ENCODE measurements at places on chromosomes 4 and X.
A peak's percentile ranks its signal among the peaks of the same experiment; 100 is the strongest.

- ATAC-seq: no peak
These were observed 666.2 kb downstream of the KCTD8 start for GRCh38 chr4:43782391-43782790.

DNA sequence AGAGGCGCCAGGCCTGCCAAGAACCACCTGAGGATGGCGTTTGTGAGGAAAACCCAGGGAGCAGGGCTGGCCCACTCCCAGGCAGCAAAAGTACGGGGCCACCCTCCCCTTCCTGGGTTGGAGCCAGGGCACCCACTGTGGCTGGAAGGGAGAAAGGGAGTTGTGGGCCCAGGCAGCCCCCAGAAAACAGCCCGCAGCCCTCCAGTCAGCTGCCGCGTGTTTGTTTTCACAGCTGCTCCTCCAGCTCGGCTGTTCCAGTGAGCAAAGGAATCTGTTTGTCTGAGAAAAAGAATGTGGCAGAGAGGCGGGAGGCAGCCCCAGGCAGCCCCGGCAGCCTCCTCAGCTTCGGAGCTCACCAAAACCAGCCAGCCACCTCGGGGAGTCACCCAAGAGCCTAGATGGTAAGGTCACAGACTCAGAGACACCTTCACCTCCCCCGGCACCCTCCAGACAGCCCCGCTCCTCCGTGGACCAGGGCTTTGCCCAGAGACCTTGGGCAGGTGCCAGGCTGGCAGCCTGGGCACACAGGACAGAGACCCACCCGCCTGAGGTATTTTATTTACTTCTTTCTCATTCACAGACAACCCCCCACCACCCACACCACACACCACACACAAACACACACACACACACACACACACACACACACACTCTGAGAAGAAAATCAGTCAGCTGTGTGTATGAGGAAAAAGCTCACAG lies 338.1 kb downstream of the BCOR start:
- ATAC-seq: peak; percentile 44

- no peak for ATAC-seq
These were observed 3.8 kb upstream of the MMGT1 start for GRCh38 chrX:135977611-135978010.

DNA sequence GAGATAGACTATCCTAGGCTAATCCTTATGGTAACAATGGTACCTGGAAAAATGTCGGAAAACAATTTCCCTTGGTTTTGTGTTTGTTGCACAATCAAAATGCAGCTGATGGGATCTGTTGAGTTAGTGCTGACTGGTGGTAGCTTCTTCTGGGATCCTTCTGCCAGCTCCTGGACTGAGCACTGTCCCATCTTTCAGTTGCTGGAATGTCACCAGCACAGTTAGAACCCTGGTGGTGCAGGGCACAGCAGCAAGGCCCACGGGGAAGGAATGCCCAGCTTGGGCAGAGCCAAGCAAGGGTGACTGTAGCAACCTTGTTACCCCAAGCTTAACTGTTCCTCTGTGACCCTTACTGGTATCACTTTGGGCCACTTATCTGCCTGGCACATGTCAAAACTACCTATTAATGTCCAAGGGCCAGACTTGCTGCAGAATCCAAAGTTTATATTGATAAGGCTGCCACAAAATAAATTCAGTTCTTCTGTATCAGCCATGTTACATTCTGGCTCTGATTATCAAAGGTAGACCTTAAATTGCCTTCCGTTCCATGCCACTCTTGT lies 53.1 kb downstream of the GK start:
- no peak for ATAC-seq

GRCh38 chr4:152020073-152020472 lies 259.3 kb upstream of the GATB start:
- ATAC-seq: no peak

DNA sequence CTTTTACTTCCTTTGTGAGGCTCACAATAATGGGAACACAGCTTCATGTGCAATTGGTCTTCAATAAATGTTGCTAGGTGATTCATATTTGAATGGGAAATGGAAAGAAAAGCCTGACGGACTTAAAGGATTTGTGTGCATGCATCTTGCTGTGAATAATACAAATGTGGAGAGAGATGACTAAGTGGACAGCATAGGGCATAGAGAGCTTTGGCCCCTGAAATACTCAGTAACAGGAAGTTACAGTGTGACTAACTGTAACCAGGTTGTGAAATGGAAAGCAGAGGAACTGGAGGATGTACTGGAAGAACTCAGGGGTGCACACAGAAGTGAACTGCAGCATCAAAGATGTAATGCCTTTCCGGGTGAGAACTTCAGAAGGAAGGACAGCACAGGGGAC lies 206.7 kb downstream of the MGST2 start:
- ATAC-seq: no peak

GRCh38 chrX:153814591-153815315 lies 15.6 kb downstream of the PDZD4 start:
- ATAC-seq: no peak

GRCh38 chrX:46208225-46208854 lies 336.9 kb downstream of the ZNF674 start:
- ATAC-seq: no peak

- ATAC-seq: no peak
These were observed 173.1 kb downstream of the STK32B start for GRCh38 chr4:5224340-5224739.

GRCh38 chr4:12949719-12950490 lies 534.2 kb downstream of the RAB28 start:
- no peak for ATAC-seq

DNA sequence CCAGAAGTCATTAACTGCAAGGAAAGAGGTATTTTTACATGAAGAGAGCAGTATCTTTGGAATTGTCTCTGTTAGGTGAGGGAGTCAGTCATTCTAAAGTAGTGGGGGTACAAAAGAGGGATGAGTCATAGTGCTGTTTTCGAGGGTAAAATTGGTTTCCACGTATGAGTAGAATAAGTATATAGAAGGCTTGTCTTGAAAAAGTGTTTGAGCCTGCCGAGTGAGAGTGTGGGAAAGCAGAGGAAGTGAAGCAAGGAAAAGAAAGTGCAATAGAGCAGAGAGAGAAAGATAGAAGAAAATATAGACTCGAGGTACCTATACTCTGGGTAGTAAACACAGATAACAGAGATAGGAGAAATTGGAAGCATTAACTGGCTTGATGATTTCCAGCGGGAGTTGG lies 696.4 kb downstream of the DMD start:
- no peak for ATAC-seq

- ATAC-seq: no peak
These were observed 2.8 kb downstream of the CCNG2 start for GRCh38 chr4:77159806-77160205.

DNA sequence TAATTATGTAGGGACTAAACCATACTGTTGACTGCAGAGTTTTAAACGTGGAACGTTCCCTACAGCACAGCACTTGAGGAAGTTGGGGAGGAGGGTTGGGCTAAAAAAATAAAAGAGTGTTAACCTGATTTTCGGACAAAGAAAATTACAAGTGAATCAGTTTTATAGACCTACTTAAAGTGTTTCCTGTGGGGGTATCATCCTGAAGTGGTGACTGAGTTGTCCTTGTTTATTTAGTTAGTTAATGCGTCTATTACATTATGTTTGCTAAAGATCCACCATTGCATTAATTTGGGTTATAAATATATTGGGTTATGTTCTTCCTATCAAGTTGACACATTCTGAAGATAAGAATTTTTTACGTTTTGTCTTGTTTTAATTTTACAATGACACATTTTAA lies 14.7 kb downstream of the UNC5C start:
- no peak for ATAC-seq

DNA sequence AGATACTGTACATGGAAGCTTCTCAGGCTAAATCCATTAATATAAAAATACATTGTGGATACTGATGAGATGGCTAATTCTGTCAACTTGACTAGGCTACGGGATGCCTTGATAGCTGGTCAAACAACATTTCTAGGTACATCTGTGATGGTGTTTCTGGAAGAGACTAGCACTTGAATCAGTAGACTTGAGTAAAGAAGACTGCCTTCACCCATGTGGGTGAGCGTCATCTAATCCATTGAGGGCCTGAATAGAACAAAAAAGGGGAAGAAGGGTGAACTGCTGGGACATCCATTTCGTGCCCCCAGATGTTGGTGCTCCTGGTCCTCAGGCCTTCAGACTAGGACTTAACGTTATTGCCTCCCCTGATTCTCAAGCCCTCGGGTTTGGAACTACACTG lies 3.7 kb upstream of the SRP72 start:
- no peak for ATAC-seq

DNA sequence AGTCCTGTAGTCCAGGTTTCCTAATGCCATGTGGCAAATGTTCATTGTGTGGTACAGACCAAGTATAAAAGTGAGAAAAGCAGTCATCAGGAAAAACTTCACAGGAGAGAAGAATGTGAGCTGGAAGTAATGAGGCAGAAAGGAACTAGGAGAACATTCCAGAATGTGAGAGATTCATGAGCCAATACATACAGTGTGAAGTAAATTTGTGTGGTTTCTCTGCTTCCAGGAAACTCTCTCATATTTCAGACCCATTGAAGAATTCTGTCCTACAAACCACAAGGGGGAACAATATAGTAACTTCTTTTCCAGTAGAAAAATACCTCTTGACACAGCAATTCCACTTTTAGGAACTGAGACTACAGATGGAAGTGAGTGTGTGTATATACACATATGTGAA lies 136.5 kb downstream of the RNF150 start:
- peak; percentile 61 for ATAC-seq

GRCh38 chr4:125316791-125317524 lies 2.2 kb downstream of the FAT4 start:
- ATAC-seq: no peak

DNA sequence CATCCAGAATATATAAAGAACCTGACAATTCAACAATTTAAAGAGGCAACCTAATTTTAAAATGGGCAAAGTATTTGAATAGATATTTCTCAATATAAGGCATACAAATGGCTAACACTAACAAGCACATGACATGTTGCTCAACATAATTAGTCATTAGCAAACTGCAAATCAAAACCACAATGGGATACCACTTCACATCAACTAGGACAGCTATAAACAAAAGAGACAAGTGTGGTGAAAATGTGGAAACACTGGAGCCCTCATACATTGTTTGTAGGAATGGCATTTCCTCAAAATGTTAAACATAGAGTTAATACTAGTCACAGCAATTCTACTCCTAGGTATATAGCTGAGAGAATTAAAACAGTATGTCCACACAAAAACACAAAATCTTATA lies 96.7 kb downstream of the CORIN start:
- ATAC-seq: no peak

DNA sequence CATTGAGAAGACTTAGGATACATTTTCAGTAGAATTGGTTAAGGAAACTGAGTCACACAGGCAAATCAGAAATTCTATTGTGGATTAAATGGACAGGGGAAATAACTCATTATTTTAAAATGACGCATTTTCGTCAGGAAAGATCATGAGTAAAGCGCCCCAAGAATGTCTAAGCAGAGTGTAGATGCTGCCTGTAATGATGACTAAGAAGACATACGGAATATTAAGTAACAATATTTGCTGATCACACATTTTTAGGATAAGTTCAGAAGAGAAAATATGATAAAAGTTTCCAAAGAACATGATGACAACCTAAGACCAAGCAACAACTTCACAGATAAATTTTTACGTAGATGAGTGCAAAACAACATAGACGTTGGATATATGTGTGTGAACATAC lies 596.3 kb upstream of the TENM3 start:
- no peak for ATAC-seq

DNA sequence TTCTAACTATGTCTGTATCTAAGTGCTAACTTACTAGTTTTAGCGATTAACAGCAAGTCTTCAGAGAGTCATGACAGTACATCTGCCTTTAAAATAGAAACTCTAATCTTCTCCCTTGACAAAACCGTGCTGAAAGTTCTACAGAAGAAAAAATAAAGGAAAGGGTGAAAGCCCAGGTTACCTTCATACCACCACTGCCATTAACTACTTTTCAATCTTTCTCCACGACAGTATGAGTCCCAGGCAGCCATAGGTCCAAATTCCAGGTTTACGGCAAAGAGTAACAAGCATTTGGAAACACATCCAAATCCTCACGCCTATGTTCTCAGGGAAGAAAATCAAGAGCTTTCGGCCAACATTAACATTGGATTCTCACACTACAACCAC lies 12.4 kb upstream of the ZCCHC13 start:
- ATAC-seq: no peak

- peak; percentile 54 for ATAC-seq
These were observed 38.4 kb upstream of the PDLIM3 start for GRCh38 chr4:185573651-185574199.

DNA sequence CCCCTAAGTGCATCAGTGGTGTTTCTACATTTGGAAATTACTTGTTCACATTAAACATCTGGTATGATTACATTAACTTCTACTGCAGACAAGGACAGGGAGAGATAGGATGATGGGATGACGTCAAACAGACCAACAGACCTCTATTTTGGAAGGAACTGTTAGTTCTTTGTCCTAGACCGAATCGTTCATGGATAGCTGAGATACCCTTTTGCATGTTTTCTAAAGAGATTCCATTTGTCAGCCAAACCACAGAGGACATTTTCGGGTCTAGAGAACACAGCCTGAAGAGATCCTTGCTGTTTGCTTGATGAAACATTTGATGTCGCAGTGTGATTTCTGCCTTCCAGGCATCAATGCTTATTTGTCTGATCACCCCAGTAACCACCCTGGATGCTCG lies 27.7 kb downstream of the CHST7 start:
- ATAC-seq: no peak

- ATAC-seq: no peak
These were observed 7.4 kb downstream of the BDH2 start for GRCh38 chr4:103092245-103092644.

DNA sequence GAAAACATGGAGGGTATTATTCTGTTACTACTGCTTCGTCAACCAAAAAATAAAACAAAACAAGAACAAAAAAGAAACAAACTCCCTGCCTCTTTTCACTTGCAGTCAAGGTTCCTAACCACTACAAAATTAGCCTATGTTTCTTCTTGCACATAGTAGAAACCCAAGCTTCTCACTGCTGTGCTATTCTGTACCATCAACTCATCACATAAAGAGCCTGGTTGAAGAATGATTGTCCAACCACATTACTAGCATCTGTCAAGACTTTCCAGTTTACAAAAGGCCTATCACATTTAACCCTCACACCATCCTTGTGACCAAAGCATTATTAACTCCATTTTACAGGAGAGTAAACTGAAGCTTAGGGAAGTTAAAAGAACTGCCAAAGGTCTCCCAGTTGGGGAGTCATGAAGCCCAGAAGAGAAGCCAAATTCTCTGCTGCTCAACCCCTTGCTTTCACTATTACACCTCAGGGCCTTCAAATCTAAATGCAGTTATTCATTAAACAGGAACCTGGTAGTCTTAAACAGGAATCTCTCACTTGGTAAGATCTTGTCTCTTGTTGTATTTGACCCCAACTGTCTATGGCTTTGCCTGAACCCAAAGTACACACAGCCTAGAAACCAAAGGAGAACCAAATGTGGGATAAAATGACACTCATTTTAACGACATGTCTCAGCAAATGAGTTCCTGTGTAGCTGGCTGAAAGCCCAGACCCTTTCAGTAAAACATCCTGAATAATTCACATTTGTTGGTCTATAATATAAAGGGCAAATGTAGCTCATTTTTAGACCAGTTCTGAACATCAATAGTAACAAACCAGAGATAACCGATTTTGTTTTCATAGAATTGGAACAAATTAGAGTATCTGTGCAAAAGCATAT lies 8.6 kb downstream of the F9 start:
- no peak for ATAC-seq
